ENCODE measurements at places on chromosomes 1 and 21. TPM values are rescaled to one million over a fixed set of nuclear protein-coding genes. Genes with fewer than 3 reads are reported as not detected.

The GJA4 gene
- total RNA-seq, result 0.09 TPM

The OR2M3 gene
- total RNA-seq, result not detected

The TMEM234 gene
- 17.0 TPM for total RNA-seq

The UMODL1 gene
- total RNA-seq, result not detected

The NR1I3 gene
- total RNA-seq, result not detected

All from smooth muscle cell of the umbilical artery (primary cell).